ENCODE measurements at places on chromosomes 3 and 15.

- DNase-seq: no peak
Observed at GRCh38 chr3:126402178-126402577, 7.5 kb downstream of the CFAP100 start.

GRCh38 chr3:163957072-163957471 lies 1121.2 kb downstream of the SI start:
- DNase-seq: no peak

- no peak for DNase-seq
Observed at GRCh38 chr3:169390741-169391305, 272.7 kb downstream of the MECOM start.

DNA sequence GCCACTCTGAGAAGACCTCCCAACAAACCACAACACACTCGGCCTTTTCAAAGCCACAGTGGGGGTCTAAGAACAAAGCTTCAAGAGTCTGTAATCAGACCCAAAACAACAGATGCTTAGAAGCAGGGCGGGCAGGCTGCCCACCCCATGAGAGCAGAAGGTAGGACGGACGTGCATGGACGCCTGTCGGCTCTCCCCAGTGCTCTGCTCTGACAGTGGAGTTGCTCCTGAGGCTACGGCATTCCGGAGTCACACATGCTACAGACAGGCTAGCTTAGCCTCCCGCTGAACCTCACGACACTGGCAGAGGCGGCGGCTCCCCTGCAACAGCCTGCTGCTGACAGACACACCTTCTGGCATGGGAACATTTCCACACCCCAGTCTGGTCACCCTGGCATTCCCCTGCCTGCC lies 33.5 kb downstream of the SLCO2A1 start:
- DNase-seq: peak; percentile 24

- DNase-seq: no peak
Observed at GRCh38 chr3:172678068-172678467, 32.8 kb downstream of the NCEH1 start.

DNA sequence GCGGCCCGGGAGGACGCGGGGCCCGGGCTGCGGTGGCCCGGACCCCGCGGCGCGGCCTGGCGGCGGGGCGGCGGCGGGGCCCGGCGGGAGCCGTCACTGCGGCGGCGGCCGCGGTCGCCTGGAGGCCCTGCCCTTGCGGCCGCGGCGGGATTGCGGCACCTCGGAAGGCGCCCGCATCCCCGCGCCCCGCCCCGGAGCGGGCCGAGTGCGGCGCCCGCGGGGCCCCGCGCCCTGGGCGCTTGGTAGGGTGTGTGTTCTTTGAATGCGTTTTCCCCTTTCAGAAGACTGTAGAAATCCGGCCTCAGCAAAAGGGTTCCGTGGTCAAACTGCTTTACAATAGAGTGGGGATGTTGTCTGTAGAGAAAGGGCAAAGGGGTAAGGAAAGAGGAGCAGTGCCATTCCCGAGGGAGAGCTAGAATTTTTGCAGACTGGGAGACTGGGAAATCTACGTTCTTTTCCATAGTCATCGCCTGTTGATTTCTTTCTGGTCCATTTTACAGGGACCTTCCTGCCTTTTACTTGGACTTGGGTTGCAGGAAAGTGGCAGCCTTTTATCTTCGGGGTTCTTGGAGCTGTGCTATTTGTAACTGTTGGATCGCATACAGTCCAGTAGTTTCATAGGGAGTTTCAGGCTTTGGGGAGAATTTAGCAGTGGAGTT lies 630 bp downstream of the SNRK start:
- DNase-seq: no peak

DNA sequence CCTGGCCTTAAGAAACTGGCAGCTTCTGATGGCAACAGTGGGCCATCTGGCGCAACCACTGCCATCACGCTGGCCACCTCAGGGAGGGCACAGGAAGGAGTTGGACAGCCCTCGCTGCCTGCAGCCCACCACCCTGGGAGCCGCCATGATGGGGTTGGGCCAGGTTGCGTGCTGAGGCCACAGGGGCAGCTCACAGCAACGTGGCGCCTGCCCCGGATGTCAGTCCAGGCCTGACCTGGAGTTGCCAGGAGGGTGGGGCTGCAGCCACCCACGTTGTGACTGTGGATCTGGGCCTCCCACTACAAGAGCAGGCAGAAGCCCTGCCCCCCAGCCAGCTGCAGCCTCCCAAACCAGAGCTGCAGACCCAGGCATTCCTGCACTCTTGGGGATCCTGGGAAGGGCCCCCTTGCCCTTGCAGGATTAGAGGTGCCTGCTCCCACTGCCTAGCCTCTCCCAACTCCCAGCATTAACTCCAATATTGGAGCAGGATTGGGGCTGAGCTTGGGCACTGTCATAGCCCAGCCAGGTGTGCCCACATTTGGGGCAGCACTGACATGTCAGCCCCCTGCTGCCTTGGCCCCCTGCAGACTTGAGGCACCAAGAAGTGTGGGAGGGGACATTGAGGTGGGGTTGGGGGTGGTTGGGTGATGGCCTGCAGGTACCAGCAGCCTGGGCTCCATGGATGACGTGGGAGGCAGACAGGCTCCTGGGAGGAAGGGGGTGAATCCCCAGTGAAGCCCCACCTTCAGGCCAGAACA lies 468.9 kb upstream of the CCDC54 start:
- no peak for DNase-seq

GRCh38 chr3:194312743-194313281 lies 38.3 kb downstream of the CPN2 start:
- no peak for DNase-seq

GRCh38 chr3:5007873-5008272 lies 28.6 kb downstream of the BHLHE40 start:
- DNase-seq: no peak

GRCh38 chr3:44442596-44443309 lies 34.7 kb downstream of the ZNF445 start:
- DNase-seq: no peak

Measured in NCI-H2171 (cell line).